ENCODE measurements at places on chromosomes 6 and 20. TPM values are rescaled to one million over a fixed set of nuclear protein-coding genes. Genes with fewer than 3 reads are reported as not detected.

RUNX2 gene
- 3.3 TPM for total RNA-seq

AHI1 gene
- total RNA-seq: 40.1 TPM

PCMT1 gene
- 58.4 TPM for total RNA-seq

SH3BGRL2 gene
- total RNA-seq: 25.2 TPM

PHACTR3 gene
- 6.3 TPM for total RNA-seq

GPR63 gene
- total RNA-seq: 3.2 TPM

LGSN gene
- total RNA-seq: 0.41 TPM

RIPOR2 gene
- total RNA-seq: 18.2 TPM

MYCT1 gene
- 15.0 TPM for total RNA-seq

C6orf58 gene
- total RNA-seq: not detected

RXRB gene
- total RNA-seq: 33.6 TPM

PLCB1 gene
- total RNA-seq: 78.4 TPM

VGLL2 gene
- total RNA-seq: 3.4 TPM

DDR1 gene
- 141 TPM for total RNA-seq

NKX2-4 gene
- total RNA-seq: not detected

PRDM13 gene
- not detected for total RNA-seq

SDCBP2 gene
- total RNA-seq: 2.5 TPM

NOTCH4 gene
- 22.2 TPM for total RNA-seq

WFDC2 gene
- 77.5 TPM for total RNA-seq

MTCH1 gene
- 146 TPM for total RNA-seq

SIRPB2 gene
- 5.5 TPM for total RNA-seq

All from metanephros (tissue), 2 donors.